ENCODE measurements at places on chromosomes 16 and 17. TPM values are rescaled to one million over a fixed set of nuclear protein-coding genes. Genes with fewer than 3 reads are reported as not detected.

Gene BICDL2
- total RNA-seq: 12.1 TPM

Gene CETP
- 1.3 TPM for total RNA-seq

Gene NACA2
- total RNA-seq: not detected

- no peaks in the 10 kb centered on the region for H3K4me1 ChIP-seq
- no peaks in the 10 kb centered on the region for H3K27me3 ChIP-seq
- no peak overlapping the region for H3K27ac ChIP-seq
These were observed 193.3 kb downstream of the CEP112 start for GRCh38 chr17:65998675-65999074.

GRCh38 chr17:45131616-45132319 lies 547 bp downstream of the PLCD3 start:
- H3K27me3 ChIP-seq: no peaks in the 10 kb centered on the region
- peak overlapping the region; percentile 30 for H3K4me3 ChIP-seq
- peak; percentile 88 for DNase-seq
- H3K36me3 ChIP-seq: no peaks in the 10 kb centered on the region
- peaks cover 28% of the 10 kb centered on the region for H3K4me1 ChIP-seq
- peak overlapping the region; percentile 57 for H3K27ac ChIP-seq

- peak; percentile 69 for DNase-seq
- H3K36me3 ChIP-seq: no peaks in the 10 kb centered on the region
- peak overlapping the region; percentile 74 for H3K27ac ChIP-seq
- H3K4me1 ChIP-seq: no peaks in the 10 kb centered on the region
- peaks cover 13% of the 10 kb centered on the region for H3K27me3 ChIP-seq
These were observed 573 bp upstream of the GNAO1 start for GRCh38 chr16:56190677-56191155.

- no peak overlapping the region for H3K4me3 ChIP-seq
- DNase-seq: no peak
- H3K27me3 ChIP-seq: no peaks in the 10 kb centered on the region
- H3K36me3 ChIP-seq: no peaks in the 10 kb centered on the region
- H3K4me1 ChIP-seq: peaks cover 6% of the 10 kb centered on the region
These were observed 4.4 kb downstream of the UBALD1 start for GRCh38 chr16:4610011-4611005.

DNA sequence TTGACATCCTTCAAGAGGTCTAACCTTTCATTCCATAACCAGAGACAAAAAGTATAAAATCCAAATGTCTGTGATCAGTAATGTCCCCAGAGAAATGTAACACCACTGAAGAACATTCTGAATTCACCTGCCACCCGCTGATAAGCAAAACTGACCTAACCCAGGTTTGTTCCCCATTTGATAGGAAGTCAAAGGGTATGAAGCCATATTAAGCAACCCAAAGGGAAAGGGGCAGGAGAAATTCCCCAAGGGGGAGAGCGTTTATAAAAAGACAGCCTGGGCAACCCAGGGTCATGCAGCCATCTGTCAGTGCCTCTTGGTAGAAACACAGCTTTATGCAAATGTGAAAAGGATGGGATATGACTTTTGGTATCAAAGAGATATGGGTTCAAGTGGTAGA lies 30.7 kb upstream of the PIK3R6 start:
- H3K27me3 ChIP-seq: no peaks in the 10 kb centered on the region
- H3K4me1 ChIP-seq: no peaks in the 10 kb centered on the region
- H3K4me3 ChIP-seq: no peak overlapping the region
- no peak overlapping the region for H3K27ac ChIP-seq
- no peaks in the 10 kb centered on the region for H3K36me3 ChIP-seq

Gene TGFB1I1
- total RNA-seq: 54.4 TPM

DNA sequence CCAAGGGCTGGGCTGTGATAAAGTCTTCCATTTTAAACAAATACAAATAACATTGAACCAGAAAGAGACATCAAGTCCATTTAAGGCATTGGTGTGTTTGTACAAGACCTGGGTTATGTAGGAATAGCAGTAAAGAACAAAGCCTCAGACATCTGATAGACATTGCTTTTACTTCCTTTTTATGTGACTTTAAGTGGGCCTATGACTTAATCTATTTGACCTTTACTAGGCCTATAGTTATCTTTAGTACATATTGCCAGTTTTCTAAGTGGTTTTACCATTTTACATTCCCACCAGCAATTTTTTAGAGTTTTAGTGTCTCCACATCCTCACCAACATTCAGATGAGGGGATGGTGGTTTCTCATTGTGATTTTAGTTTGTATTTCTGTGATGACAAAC lies 298.8 kb downstream of the ZFHX3 start:
- H3K4me3 ChIP-seq: no peak overlapping the region
- DNase-seq: no peak
- no peaks in the 10 kb centered on the region for H3K27me3 ChIP-seq
- H3K27ac ChIP-seq: no peak overlapping the region
- H3K4me1 ChIP-seq: no peaks in the 10 kb centered on the region

DNA sequence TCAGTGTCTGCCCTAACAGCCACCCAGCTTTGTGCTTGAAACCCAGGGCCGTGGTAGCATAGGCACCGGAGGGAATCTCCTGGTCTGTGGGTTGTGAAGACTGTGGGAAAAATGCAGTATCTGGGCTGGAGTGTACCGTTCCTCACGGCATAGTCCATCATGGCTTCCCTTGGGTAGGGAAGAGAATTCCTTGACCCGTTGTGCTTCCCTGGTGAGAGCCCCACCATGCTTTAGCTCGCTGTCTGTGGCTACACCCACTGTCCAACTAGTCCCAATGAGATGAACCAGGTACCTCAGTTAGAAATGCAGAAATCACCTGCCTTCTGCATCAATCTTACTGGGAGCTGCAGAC lies 67.3 kb downstream of the ATF7IP2 start:
- no peaks in the 10 kb centered on the region for H3K36me3 ChIP-seq
- no peak for DNase-seq
- no peak overlapping the region for H3K4me3 ChIP-seq
- H3K27me3 ChIP-seq: no peaks in the 10 kb centered on the region

GRCh38 chr17:79737046-79737921 lies 6.5 kb downstream of the ENPP7 start:
- H3K4me1 ChIP-seq: peaks cover 9% of the 10 kb centered on the region
- no peaks in the 10 kb centered on the region for H3K36me3 ChIP-seq
- H3K27ac ChIP-seq: no peak overlapping the region
- no peak overlapping the region for H3K4me3 ChIP-seq
- DNase-seq: no peak
